Cerebellum (tissue), 4 donors: ENCODE measurements at places on chromosomes 6 and 20. TPM values are rescaled to one million over a fixed set of nuclear protein-coding genes. Genes with fewer than 3 reads are reported as not detected.
A peak's percentile ranks its signal among the peaks of the same experiment; 100 is the strongest.

GRCh38 chr20:59634435-59635005 is 30.2 kb downstream of the PHACTR3 start:
- DNase-seq = no peak

- DNase-seq = peak; percentile 21
These were observed 15.9 kb downstream of the GPR31 start for GRCh38 chr6:167141667-167142432.

DNA sequence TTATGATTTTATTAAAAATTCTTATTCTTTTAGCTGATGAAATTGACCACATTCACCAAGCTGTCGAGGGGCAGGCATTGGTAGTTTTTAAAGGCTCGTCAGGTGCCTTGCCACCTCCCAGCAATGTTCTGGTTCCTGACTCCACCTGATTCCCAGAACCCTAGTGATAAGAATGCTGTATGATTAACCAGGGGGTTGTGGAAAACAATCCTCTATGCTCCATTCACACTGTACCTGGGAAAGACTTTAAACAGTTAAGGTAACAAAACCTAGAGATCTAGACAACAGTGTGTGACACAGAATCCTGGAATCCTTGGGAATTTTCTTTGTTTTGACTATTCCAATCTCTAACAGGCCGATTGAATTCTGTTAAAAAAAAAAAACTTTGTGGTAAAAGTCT is 165.7 kb upstream of the OLIG3 start:
- DNase-seq = no peak

DNA sequence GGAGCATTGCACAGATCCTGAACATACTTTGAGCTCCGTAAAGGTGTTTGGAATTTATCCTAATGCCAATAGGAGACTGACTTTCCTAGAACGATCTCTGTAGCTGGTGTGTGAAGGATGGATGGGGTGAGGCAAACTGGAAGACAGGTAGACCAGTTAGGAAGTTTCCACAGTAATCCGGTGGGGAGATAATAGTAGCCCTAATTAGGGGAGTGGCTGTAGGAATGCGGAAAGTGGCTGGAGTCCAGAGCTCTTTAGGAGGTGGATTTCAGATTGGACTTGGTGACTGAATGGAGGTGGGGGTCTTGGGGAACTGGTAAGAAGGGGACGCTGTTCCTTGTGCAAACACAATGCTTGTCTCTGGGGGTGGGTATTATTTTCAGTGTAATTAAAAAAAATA is 146.3 kb downstream of the SOX4 start:
- DNase-seq = no peak

- no peak for DNase-seq
These were observed 447.5 kb upstream of the HSF2 start for GRCh38 chr6:121951918-121952379.

- no peak for DNase-seq
These were observed 52.1 kb downstream of the PLAGL1 start for GRCh38 chr6:143955971-143956370.

DNA sequence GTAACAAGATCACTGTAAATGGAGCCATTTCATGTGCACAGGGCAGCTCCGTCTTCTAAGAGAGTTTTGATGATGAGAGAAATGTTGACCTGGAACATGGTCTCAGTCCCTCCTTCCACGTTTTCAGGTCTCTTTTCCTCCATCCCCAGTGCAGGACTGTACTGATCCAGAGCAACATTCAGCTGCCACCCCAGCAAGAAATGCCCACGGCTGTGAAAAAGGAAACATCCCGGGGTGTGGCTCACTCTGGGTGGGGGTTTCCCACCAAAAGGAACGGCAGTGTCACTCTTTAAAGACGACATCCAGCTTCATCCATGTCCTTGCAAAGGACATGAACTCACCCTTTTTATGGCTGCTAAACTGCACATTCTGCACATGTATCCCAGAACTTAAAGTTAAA is 92.6 kb downstream of the ERMARD start:
- DNase-seq = no peak

DNA sequence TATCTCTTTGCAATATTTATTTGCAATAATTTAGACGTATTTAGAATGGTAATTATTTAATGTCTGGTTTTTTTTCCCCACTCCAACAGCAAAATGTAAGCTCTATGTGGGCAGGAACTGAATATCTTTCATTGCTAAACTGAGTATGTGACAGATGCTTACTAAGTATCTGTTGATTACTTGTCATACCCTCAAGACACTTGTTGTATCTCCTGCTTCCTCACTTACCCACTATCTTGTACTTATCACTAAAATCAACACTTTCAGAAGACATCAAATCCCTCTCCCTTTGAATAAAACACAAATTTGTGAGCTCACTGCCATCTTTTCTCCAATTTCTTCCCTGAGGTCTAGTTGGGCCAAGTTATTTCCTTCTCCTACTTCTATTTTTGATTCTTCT is 30.3 kb downstream of the PPIL4 start:
- no peak for DNase-seq

- DNase-seq = no peak
These were observed 349.0 kb downstream of the PRL start for GRCh38 chr6:21947731-21948386.

- no peak for DNase-seq
These were observed 2.0 kb downstream of the GLP1R start for GRCh38 chr6:39050453-39051112.

DNA sequence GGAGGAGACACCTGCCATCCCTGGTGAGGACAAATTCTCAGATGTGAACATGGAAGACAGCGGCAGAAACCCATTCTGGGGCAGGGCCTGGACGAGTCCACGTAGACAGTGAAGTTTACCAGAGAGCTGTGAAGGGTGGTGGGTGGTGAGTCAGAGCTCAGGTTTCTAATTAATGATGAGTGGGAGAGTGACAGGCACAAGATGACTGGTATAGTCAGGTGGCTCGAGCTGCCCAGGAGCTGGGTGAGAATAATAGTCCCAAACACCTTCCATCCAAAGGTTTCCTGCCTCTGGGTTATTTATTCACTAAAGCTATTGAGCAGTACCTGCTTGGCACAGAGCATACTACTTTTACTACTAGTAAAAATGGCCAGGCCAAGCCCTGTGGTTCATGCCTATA is 6.0 kb downstream of the TLDC2 start:
- DNase-seq = no peak

DLL1 gene
- total RNA-seq = 10.6 TPM

SYNE1 gene
- 165 TPM for total RNA-seq

PAX1 gene
- not detected for total RNA-seq

TCEA2 gene
- total RNA-seq = 26.5 TPM

FOXA2 gene
- not detected for total RNA-seq
